Posterior cingulate gyrus (tissue), 11 donors: ENCODE measurements at places on chromosomes 13 and 19.
A peak's percentile ranks its signal among the peaks of the same experiment; 100 is the strongest.

- no peak for DNase-seq
Measured at GRCh38 chr19:28316464-28316863, 896.5 kb downstream of the UQCRFS1 start.

- no peak for DNase-seq
Measured at GRCh38 chr19:35123573-35123972, 8.0 kb downstream of the FXYD3 start.

DNA sequence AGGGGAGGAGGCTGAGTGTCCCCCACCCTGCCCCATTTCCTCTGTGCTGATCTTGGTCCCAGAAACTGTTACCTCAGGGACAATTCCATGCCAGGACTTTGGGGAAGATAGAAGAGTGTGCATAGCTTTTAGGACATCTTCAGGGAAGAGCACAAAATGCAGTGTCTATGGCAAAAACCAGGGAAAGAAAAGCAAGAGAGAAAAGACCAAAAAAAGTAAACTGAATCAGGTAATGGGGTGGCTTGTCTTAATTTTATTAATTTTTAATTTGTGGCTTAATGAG, 109.4 kb downstream of the NDFIP2 start:
- DNase-seq = no peak

DNA sequence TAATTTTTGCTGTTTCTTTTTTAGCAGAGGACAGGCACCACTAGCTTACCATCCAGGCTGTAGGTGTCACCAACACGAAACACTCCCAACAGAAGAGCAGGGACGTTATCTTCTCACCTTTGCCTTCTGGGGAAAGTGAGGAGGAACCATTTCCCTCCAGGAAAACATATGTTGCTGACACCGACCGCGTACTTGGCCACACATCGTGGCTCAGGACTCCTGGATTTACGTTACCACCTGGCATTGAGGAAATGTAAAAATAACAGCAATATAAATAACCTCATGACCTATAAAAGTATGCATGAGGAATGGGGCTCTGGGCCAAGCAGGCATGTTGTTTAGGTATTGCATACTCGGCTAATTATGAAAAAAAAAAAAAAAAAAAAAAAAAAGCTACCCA, 525.1 kb downstream of the MYO16 start:
- DNase-seq = no peak

GRCh38 chr19:10603084-10603872, 16.2 kb upstream of the AP1M2 start:
- no peak for DNase-seq

- DNase-seq = peak; percentile 51
Measured at GRCh38 chr19:7550987-7551761, 15.7 kb downstream of the PNPLA6 start.
